Activated T-helper 1 cell treated with Interleukin-2 at 50 U/mL for 16 hours (primary cell): ENCODE measurements at places on chromosomes 6 and 20.

- no peak for DNase-seq
Measured at GRCh38 chr6:113772961-113773360, 84.2 kb upstream of the MARCKS start.

DNA sequence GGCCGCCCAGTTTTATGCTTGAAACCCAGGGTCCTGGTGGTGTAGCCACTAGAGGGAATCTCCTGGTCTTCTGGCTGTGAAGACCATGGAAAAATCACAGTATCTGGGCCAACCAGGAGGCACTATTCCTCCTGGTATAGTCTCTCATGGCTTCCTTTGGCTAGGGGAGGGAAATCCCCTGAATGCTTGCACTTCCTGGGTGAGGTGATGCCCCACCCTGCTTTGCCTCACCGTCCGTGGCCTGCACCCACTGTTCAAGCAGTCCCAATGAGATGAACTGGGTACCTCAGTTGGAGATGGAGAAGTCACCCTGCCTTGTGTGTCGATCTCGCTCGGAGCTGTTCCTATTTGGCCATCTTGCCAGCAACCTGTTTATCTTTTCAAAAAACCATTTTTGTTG is 10.1 kb upstream of the ZNF337 start:
- DNase-seq, result no peak

DNA sequence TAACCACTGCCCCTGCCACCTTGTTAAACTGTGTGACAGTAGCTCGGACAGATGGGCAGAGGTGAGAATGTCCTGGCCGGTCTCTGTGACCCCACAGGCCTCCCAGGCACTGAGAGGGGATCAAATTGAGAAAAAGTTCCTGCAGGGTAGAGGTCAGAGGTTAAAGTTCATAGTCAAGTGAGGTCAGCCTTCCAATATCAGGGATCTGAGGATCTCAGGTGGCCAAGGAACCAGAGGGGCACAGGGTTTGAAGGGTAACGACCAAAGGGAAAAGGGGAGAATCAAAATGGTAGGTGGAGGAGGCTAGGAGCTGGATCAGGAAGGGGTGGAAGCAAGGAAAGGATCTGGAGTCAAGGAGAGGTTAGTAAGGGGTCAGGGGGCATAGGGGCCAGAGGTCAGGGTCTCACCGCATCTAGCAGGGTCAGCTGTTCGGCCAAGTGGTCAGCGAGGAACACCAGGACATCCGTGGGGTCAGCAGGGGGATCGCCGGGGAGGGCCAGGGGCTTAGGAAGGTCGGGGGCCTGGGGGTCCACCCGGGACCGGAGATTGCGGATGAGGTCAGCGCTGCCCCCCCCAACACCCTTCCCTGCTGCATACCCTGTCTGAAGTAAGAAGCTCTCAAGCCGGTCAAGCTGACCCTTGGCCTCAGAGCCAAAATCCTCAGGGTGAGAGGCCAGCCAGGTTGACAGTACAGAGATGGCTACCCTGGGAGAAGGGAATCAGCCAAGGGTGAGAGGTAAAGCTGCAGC is 2.9 kb downstream of the RGL2 start:
- no peak for DNase-seq

DNA sequence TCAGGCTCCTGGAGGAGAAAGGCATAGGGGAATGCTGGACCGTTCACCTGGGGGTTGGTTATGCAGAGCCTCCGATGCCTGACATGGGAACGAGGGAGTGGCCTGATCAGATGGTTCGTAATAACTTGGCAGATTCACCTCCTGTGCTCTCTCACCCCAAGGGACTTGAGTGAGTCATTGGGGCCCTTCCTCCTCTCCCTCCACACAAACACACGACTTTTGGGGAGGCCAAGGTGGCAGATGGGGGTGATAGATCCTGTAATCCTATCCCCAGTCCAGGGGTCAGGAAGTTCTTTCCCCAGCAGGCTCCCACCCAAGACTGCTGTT is 45.6 kb upstream of the ARFGEF2 start:
- no peak for DNase-seq

GRCh38 chr6:79686707-79687309 is 55.7 kb downstream of the SH3BGRL2 start:
- no peak for DNase-seq

- DNase-seq, result no peak
Measured at GRCh38 chr6:56741472-56741871, 98.8 kb upstream of the DST start.

GRCh38 chr20:32406701-32407100 is 48.6 kb downstream of the ASXL1 start:
- DNase-seq, result no peak

- DNase-seq, result no peak
Measured at GRCh38 chr20:14604143-14604542, 266.7 kb upstream of the FLRT3 start.

- no peak for DNase-seq
Measured at GRCh38 chr6:129845696-129846095, 15.4 kb downstream of the TMEM244 start.

DNA sequence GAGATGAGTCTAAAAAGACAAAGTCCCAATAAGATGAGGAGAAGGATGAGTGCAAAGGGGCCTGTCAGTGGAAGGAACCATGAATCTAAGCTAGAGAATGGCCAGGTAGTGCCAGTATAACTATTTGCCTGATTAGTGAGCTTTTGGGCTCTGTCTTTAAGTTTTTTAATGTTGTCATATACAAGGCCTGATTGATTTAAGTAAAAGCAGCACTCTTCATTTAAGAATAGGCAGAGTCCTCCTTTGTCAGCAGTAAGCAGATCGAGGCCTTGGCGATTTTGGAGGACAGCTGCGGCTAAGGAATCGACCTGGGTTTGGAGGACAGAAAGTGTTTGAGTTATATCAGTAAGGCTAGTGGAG is 753.4 kb upstream of the ADGRB3 start:
- DNase-seq, result no peak
